ENCODE measurements at places on chromosomes 12 and 14.

DNA sequence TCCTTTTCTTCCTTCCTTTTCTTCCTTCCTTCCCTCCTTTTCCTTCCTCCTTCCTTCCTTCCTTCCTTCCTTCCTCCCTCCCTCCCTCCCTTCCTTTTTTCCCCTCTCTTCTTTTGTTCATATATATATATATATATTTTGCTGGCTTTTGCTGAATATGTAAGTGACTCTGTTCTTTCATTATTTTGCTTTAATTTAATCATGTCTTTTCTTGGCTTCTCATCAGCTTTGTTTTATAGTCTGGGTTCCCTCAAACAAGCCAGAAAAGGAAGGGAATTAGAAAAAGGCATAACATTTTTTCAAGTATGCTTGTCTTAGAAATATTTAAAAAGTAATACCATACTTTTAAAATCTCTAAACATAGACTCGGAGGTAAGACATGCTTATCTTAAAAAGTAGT lies 219.9 kb upstream of the ATXN7L3B start:
- no peak for DNase-seq

DNA sequence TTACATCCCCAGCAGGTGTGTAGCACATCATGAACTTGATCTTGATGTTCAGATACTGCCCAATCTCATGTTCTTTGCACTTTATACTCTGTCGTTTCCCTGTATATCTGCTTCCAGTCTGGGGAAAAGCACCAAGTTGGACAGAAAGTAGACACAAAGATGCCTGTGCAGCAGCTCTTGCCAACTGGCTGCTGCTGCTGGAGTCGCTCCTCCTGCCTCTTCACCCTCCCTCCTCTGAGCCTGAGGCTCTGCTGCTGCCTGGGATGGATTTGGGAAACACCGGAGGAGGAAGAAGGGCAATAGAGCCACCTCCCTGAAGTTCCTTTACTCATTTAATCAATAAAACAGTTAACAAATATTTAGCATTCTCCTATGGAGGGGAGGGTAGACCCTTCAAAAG lies 32.4 kb downstream of the ADCK1 start:
- no peak for DNase-seq

GRCh38 chr12:65958456-65958855 lies 134.2 kb downstream of the HMGA2 start:
- no peak for DNase-seq

DNA sequence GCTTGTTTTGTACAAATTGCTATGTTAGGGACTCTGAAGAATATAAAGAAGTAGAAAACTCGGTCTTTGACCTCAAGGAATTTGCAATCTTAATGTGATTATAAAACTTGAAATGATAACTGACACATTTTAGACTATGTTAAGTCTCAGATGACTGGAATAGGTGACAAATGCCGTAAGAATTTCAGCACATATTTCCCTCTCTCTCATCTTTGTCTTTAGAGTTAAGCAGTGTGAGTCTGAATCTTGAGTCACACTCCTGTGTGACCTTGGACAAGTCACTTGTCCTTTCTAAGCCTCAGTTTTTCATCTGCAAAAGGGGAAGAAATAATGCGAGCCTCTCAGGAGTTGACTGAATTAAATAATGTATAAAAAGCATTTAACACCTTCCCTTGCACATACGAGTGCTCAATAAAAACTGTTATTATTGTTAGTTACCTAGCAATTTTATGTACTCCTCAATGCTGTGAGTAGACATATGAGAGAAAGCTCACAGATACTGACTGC lies 103.7 kb downstream of the DYRK2 start:
- no peak for DNase-seq

DNA sequence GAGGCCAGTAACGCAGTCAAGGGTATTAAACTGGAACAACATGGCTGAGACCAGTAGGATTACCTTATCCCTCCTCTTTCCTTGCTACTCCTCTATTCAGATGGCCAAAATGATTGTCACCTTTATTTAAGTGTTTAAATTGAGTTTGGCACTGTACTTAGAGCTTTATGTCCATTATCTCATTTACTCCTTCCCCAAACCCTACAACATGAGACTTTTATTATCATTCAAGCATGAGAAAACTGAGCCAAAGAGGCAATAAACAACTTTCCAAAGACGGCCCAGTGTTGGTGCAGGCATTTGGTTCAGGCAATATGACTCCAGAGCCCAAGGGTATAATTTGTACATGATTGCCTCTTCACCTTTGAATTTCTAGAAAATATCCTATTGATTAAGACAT lies 370.9 kb upstream of the KITLG start:
- DNase-seq = peak; percentile 58

DNA sequence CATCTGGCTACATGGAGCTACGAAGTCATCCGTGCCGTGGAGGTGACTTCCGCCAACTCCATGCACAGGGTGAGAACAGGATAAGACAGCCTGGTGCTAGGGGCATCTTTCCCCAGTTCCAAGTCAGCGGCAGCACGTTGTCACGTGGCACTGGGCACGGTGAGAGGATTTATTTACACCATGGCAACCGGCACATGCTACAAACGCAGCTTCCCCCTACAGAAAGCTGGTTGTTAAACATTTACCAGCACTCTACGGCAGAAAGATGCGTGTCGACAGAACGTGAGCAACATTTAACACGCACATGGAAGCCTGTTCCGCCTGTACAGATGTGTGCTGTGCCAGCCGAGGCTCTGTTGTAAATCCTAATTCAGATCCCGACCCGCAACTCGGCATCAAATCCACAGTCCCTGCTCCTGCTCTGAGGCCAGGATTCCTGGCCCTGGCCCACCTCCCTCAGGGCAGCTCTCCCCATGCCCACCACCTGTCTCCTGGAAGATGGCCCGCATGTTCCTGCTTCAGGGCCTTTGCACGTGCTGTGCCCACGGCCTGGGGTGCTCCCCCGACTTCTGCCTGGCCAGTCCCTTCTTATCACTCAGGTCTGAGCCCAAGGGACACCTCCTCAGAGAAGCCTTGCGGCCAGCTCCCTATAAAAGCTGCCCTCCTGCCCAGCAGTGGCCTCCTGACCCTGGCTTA lies 114.1 kb downstream of the RFLNA start:
- DNase-seq = no peak

DNA sequence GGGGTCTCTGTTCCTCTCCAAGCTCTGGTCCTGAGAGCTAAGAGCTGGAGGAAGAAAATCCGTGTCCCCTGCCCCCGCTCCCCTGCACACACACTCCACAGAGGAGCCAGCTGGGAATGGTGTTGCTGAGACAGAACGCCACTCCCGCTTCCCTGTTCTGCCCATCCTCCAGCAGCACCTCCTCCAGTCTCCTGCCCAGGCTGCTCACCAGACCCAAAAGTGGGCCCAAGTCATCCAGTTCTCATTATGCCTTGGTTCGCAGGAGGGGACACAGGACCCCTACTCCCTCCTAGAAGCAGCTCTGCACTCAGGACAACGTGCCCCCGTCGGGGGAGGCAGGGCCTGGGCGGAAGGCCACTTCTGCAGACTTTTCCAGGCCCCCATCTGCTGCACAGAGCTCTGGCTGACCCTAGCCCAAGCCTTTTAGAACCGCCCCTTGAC lies 830 bp upstream of the TRMT61A start:
- DNase-seq = no peak

- peak; percentile 56 for DNase-seq
Measured at GRCh38 chr12:510071-510825, 50.5 kb downstream of the B4GALNT3 start.

DNA sequence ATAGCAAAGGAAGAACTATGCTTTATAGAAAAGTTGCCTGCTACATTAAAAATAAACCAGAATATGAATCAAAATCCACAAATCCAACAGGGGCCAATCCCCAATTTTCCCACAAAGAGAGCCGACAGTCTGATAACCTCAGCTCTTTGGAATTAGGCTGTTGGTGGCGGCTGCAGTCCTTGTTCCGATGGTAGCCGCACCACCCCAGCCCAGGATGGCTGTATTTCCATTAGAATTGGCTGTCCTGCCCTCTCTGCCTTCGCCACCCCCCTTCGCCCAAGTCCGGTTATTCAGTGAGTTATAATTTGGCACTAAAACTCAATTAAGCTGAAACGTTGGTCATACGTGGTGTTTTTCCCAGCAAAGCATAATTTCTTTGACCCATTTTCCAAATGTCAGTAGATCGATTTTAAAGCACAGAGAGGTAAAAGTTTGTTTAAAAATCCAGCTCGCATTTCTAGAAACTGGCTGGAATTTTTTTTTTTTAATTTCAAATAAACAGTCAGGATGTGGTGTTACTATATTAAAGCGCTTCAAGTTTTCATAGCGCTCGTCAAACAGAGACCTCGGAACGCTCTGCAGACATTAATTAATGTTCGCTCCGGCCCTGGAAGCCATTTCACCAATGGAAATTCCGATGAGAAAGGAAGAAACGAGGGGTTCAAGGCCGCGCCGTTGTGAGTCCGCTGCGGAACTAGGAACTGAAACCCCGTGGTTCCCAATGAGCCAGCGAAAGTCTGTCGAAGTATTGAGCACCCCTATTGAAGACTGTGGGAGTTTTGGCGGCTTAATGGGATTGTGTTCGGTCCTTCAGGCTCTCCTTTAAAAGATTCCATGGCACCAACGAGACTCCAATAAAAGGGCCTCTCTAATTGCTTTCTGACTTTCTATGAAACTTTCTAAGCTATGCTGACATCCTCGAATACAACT lies 104.8 kb upstream of the DIO3 start:
- DNase-seq = no peak

DNA sequence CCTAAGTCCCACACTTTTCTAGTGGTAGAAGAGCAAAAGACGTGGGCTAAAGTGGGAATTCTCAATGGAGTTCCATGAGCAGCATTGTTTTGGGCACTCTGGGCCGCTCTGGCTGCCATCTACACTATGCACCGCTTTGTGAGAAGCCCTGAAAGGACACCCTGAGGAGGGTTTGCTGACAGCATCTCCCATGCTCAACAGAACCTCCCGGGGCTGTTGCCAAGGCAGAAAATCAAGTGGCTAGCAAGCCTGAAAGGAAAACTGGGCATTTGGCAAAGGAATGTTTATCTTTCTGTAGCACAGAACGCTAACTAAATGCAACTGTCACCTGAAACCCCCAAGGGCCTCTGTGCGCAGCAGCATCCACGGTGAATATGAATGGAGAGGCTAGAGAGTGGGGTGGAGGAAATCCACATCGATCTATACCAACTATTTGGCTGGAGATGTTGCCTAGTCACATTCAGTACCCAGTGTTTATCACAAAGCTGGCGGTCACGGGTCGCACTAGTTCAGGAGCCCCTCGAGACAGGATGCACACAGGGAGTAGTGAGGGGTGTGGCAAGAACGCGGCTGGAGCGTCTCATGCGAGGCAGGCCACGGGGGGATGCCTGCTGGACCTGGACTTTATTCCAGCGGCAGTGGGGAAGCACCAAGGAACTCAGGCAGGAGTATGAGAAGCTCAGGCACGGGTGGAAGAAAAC lies 14.2 kb downstream of the APPL2 start:
- no peak for DNase-seq

GRCh38 chr12:95100264-95101190 lies 27.1 kb upstream of the NR2C1 start:
- no peak for DNase-seq

- DNase-seq = no peak
Measured at GRCh38 chr12:100962086-100962712, 167.6 kb downstream of the ANO4 start.

- DNase-seq = no peak
Measured at GRCh38 chr14:102944448-102945330, 22.2 kb downstream of the AMN start.

- DNase-seq = no peak
Measured at GRCh38 chr14:89681086-89682018, 264.3 kb upstream of the FOXN3 start.

- DNase-seq = no peak
Measured at GRCh38 chr12:41213107-41213506, 25.0 kb downstream of the PDZRN4 start.

DNA sequence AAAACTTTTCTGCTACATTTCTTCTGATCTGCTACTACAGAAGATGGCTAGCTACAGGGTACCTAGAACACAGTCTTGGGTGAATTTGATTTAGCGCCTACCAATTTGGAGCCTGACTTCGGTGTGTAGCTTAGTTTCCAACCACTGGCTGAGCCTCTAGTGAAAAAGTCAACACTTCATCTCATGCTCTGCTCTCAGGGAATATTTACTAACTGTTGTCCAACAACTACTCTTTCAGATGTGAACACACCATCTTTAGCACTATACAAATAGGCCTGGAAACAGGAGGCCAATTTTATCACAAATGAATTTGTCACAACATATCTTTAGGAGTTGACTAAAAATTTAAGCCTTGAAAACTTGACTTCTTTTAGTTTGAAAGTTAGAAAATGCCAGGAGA lies 167.9 kb downstream of the NELL2 start:
- no peak for DNase-seq

- DNase-seq = no peak
Measured at GRCh38 chr12:120538281-120539156, 4.4 kb downstream of the RNF10 start.

GRCh38 chr14:77979171-77979570 lies 179.3 kb downstream of the ADCK1 start:
- no peak for DNase-seq

DNA sequence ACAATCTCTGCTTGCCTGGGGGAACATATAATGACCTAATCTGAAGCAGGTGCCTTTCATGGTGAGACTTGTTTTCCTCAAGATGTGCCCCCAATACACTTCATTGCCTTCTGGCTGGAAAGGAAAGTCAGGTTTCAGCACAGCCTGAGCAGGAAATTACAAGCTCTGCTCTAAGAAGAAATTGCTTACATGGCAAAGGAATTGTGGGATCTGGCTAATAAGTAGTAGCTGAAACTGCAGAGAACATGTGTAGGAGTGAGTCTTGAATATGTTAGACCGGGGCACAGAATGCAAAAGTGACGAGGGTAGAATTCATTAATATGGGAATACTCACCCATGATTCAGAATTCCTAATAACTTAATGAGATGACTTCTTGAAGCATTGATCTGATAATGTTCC lies 6.3 kb upstream of the CFAP54 start:
- DNase-seq = no peak

DNA sequence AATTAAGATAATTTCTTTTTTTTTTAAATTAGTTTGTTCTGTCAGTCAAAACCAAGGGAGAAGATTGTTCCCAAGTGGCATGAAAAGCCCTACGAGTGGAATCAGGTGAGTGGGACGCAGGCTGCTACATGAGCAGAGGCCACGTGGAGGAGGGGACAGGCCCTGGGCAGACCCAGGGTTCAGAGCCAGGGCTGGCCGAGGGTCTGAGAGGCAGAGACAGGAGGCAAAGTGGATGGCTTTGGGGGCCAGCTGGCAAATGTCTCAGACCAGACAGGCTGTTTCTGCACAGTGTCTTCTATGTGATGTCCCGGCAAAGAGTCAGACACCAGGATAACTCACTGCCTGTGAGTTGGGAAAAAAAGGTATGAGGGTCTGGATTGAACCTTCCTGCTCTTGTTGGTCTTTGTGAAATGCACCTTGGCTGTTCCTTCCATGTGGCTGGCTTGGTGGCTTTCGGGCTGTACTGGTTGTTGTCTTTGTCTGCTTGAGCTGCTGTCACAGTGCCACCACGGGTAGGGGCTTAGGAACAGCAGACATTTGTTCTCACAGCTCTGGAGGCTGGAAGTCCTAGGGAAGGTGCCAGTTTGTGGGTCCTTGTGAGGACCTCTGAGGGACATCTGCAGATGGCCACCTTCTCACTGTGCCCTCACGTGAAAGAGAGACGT lies 35.8 kb upstream of the ASPG start:
- no peak for DNase-seq

GRCh38 chr12:16531621-16532020 lies 74.3 kb downstream of the LMO3 start:
- peak; percentile 96 for DNase-seq
